ENCODE measurements at places on chromosomes 1 and 21. TPM values are rescaled to one million over a fixed set of nuclear protein-coding genes. Genes with fewer than 3 reads are reported as not detected.

Gene MAP10
- polyA plus RNA-seq: 1.1 TPM

Gene SMG5
- polyA plus RNA-seq: 46.1 TPM

Gene DSTYK
- polyA plus RNA-seq: 5.6 TPM

Gene SPRR5
- polyA plus RNA-seq: not detected

Gene NT5C1A
- polyA plus RNA-seq: 0.62 TPM

Gene RGS7
- polyA plus RNA-seq: 3.6 TPM

Gene SH2D5
- polyA plus RNA-seq: 0.19 TPM

Gene ITLN2
- 0.88 TPM for polyA plus RNA-seq

Gene LRRC71
- 0.19 TPM for polyA plus RNA-seq

Gene DNMT3L
- polyA plus RNA-seq: 0.47 TPM

Gene TSNAX
- polyA plus RNA-seq: 27.1 TPM

Gene AUNIP
- polyA plus RNA-seq: not detected

Gene PAFAH2
- polyA plus RNA-seq: 21.0 TPM

Gene C8A
- polyA plus RNA-seq: not detected
